ENCODE measurements at places on chromosomes 3 and 15. TPM values are rescaled to one million over a fixed set of nuclear protein-coding genes. Genes with fewer than 3 reads are reported as not detected.

- DNase-seq = peak; percentile 70
- peak overlapping the region; percentile 72 for H3K27ac ChIP-seq
- no peaks in the 10 kb centered on the region for H3K27me3 ChIP-seq
- H3K36me3 ChIP-seq = no peaks in the 10 kb centered on the region
- H3K4me3 ChIP-seq = peak overlapping the region; percentile 98
Measured at GRCh38 chr3:129398803-129399144, 29.7 kb downstream of the EFCAB12 start.

DNA sequence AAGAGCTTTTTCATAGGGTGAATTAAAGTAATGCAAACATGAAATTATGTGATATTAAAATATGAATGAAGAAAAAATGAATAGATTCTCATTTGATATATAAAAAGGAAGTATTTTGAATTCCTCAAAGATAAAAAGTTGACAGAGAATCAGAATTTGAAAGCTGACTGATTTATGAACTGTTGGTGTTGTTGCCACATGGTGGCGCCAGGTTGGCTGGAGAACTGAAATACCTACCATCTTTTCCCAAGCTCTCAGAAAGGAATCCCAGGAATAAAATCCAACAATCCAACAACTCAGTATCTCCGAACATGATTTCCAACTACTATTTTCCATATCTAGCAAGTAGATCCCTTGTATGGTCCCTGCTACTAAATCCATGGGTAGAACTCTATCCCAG lies 3.1 kb downstream of the MYRIP start:
- peak; percentile 9 for DNase-seq
- H3K27ac ChIP-seq = no peak overlapping the region
- peaks cover 50% of the 10 kb centered on the region for H3K27me3 ChIP-seq
- no peak overlapping the region for H3K4me3 ChIP-seq

- H3K27me3 ChIP-seq = no peaks in the 10 kb centered on the region
- H3K36me3 ChIP-seq = no peaks in the 10 kb centered on the region
- H3K4me3 ChIP-seq = no peak overlapping the region
- peaks cover 50% of the 10 kb centered on the region for H3K4me1 ChIP-seq
Measured at GRCh38 chr3:125142420-125142778, 70.1 kb downstream of the SLC12A8 start.

GRCh38 chr3:121531269-121531668 lies 14.5 kb downstream of the POLQ start:
- H3K4me3 ChIP-seq = no peak overlapping the region
- H3K27ac ChIP-seq = no peak overlapping the region
- no peaks in the 10 kb centered on the region for H3K36me3 ChIP-seq
- H3K27me3 ChIP-seq = no peaks in the 10 kb centered on the region

C3orf22 gene
- polyA plus RNA-seq = not detected

EIF4E3 gene
- polyA plus RNA-seq = 0.79 TPM

DNA sequence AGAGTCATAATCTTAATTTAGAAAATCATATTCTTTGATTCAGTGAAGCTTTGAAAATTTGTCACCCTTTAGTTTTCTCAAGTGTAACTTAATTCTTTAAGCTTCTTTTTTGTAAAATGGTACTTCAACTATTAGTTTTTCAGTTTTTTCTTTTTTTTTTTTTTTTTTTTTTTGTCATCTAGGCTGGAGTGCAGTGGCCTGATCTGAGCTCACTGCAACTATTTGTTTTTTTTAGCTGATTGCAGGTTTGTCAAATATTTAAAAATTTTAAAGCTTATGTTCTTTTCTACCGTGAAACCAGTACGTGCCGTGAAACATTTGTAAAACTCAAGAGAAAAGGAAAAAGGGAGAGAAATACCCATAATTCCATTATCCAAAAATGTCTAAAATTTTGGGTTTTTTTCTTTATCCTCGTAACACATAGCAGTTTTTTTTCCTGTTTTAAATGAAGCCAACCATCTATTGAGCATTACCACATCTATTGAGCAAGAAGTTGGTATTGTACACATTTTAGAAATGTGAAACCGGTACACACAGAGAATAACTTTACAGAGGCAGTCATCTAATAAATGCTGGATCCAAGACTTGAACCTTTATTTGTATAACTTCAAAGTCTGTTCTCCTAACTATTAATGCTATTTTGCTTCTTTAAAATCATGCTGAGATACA lies 25.7 kb downstream of the ECT2 start:
- peaks cover 21% of the 10 kb centered on the region for H3K36me3 ChIP-seq
- no peaks in the 10 kb centered on the region for H3K27me3 ChIP-seq
- no peak overlapping the region for H3K4me3 ChIP-seq
- no peak for DNase-seq

GRCh38 chr3:73609655-73610054 lies 15.1 kb downstream of the PDZRN3 start:
- no peaks in the 10 kb centered on the region for H3K36me3 ChIP-seq
- H3K27ac ChIP-seq = no peak overlapping the region
- no peaks in the 10 kb centered on the region for H3K27me3 ChIP-seq
- peaks cover 54% of the 10 kb centered on the region for H3K4me1 ChIP-seq
- no peak for DNase-seq

TXNRD3 gene
- 15.7 TPM for polyA plus RNA-seq

- no peak for DNase-seq
- no peak overlapping the region for H3K27ac ChIP-seq
- no peaks in the 10 kb centered on the region for H3K27me3 ChIP-seq
- H3K36me3 ChIP-seq = no peaks in the 10 kb centered on the region
- H3K4me3 ChIP-seq = no peak overlapping the region
Measured at GRCh38 chr15:36271048-36271447, 308.4 kb upstream of the CDIN1 start.

DNA sequence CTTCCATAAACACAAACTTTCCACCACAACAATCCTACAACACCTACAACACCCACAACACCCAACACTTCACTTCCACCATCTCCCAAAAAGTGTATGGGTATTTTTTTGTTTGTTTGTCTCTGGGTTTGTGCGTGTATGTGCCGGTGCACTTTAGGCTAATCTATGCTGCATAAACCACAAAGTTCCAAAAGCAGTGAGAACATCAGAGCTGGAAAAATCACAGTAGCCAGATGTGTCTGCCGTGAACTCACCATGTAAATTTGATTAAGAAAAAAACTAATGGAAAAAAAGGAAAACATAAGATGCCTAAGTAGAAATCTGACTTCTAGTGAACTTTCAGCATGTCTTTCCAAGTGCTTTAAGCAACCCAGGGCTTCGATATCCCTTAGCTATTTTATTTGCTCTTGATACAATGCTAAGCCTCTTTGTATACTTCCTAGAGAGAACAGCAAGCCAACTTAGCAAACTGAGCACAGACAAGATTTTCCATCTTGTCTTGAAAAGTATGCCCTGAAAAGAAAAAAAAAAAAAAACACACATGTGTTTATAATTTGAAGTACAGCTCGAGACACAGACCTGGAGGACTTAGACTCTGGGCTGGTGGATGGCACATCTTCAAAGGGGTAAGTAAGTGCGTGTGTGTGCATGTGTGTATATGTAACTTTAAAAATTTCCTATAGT lies 91.4 kb downstream of the WWTR1 start:
- DNase-seq = peak; percentile 75
- peak overlapping the region; percentile 62 for H3K27ac ChIP-seq
- H3K36me3 ChIP-seq = no peaks in the 10 kb centered on the region
- H3K4me3 ChIP-seq = peak overlapping the region; percentile 8
- peaks cover 39% of the 10 kb centered on the region for H3K4me1 ChIP-seq

DNA sequence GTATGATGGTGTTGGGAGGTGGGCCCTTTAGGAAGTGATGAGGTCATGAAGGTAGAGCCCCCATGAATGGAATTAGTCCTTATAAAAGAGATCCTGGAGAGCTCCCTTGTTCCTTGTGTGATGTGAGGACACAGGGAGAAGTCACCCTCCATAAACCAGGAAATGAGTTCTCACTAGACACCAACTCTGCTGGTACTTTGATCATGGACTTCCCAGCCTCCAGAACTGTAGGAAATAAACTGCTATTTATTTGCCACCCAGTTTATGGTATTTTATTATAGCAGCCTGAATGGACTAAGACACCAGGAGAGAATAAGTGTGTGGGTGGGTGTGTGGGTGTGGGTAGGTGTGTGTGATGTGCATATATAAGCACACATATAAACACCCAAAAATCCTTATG lies 71.9 kb downstream of the MYH15 start:
- H3K27ac ChIP-seq = no peak overlapping the region
- H3K4me1 ChIP-seq = peaks cover 16% of the 10 kb centered on the region
- DNase-seq = no peak

SENP2 gene
- polyA plus RNA-seq = 22.6 TPM

- no peaks in the 10 kb centered on the region for H3K36me3 ChIP-seq
- 0 out of 2 replicates have a peak within 1 kb of the TSS, but pooled peaks have one; percentile 39 for H3K4me3 ChIP-seq
- H3K4me1 ChIP-seq = no peaks in the 10 kb centered on the region
- peak; percentile 85 for DNase-seq
Measured at GRCh38 chr3:51706788-51707731, at the start of gene GRM2. TSS of gene GRM2 (plus strand) at chr3:51707068. CDS start at chr3:51708984, 1,916 bp downstream.
